Effector CD8-positive, alpha-beta T cell (primary cell): ENCODE measurements at places on chromosomes 3 and 15.

DNA sequence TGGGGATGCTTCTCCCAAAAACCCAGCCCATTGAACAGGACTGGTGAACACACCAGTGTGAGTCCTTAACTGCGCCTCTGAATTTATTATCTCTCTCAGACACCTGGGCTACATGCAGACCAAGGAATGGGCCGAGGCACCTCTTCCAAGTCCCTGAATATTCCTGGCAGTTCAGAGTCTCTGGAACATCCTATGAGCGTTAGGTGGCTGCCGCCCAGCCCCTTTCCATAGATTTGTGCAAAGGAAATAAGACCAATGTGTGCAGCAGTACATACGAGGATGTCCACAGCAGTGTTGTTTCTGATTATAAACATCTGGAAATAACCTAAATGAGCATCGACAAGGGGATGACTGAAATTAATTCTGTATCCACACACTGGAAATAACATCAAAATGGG is 104.9 kb upstream of the RPL32 start:
- no peak for DNase-seq

GRCh38 chr15:61634837-61635236 is 405.7 kb upstream of the RORA start:
- DNase-seq, result no peak

DNA sequence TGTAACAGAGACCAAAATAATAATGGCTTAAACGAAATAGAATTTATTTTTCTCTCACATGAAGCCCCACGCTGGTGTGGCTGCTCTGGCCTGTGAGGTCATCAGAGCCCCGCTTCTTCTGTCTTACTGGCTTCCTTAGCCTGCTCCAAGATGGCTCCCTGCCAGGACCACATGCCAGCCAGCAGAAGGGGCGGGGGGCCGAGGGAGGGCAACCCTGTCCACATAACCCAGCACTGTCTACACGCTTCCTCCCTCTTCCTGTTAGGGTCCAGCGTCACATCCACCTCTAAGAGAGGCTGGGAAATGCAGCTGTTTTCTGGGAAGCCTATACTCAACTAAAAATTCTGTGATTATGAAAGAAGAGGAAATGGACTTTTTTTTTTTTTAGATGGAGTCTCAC is 107.9 kb upstream of the DLG1 start:
- DNase-seq, result no peak

- DNase-seq, result no peak
Measured at GRCh38 chr15:77546050-77546501, 86.6 kb downstream of the LINGO1 start.

DNA sequence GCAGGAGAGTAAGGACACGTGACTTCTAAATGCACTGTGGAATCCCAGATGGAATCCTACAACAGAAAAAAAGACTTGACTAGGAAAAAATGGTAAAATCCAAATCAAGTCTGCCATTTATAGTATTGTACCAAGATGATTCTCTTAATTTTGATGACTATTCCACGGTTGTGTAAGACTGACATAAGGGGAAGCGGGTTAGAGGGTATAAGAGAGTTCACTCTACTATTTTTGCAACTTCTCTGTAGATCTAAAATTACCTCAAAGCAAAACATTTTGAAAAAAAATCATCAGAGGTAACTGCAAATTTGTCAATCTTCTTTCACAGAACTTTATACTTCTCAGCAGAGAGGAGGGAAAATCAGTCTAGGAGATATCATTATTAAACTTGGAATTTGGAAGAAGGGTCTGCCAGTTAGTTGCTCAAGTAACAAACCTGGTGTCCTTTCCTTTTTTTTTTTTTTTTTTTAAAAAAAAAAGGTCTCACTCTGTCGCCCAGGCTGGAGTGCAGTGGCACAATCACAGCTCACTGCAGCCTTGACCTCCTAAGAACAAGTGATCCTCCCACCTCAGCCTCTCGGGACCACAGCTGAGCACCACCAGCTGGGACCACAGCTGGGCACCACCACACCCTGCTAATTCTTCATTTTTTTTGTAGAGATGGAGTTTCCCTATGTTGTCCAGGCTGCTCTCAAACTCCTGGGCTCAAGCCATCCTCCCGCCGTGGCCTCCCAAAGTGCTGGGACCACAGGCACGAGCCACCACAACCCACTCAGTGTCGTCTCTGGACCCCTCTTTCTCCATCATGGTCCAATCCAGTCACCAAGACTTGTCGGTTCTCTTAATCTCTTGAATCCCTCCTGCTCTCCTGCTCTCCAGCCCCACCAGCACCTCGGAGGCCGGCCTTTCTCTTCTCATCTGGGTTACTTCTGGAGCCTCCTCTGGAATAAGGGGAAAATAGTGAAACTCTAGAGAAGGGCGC is 14.9 kb upstream of the HES1 start:
- DNase-seq, result no peak

DNA sequence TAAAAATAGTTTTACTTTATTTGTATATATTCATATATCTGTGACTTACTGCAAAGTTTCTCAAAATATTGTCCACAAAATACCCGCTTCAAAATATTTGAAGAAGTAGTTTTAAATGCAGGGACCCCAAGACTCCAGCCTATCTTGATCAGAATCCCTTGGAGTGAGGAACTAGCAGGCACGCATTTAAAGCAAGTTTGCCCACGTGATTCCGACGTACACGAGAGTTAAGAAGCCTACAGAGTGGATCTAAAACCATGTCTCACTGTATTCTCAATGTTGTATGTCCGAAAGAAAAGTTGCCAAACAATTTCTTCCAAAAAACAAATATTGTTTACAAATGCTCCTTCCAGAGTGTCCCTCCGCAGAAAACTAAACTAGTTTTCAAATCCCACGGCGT is 1.7 kb downstream of the GABRB3 start:
- no peak for DNase-seq

DNA sequence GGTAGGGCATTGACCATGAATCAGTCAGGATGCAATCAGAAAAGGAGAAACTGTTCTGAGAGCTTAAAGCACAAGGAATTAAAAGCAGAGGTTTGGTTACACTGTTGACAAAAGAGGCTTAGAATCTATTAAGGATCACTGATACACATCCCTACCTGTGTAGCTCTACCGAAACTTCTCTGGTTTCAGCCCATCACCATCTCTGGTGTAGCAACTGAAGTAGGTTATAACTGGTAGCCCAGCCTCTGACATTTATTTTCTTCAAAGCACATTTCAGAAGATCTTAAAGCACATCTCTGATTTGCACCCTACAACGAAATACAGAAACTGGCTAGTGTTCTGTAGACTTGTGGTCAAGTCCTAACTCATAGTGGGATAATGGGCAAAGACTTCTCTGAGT is 283.7 kb downstream of the GBE1 start:
- no peak for DNase-seq

GRCh38 chr3:42376344-42376798 is 34.0 kb downstream of the LYZL4 start:
- DNase-seq, result no peak

- no peak for DNase-seq
Measured at GRCh38 chr3:142888099-142888480, 793 bp downstream of the PCOLCE2 start.

DNA sequence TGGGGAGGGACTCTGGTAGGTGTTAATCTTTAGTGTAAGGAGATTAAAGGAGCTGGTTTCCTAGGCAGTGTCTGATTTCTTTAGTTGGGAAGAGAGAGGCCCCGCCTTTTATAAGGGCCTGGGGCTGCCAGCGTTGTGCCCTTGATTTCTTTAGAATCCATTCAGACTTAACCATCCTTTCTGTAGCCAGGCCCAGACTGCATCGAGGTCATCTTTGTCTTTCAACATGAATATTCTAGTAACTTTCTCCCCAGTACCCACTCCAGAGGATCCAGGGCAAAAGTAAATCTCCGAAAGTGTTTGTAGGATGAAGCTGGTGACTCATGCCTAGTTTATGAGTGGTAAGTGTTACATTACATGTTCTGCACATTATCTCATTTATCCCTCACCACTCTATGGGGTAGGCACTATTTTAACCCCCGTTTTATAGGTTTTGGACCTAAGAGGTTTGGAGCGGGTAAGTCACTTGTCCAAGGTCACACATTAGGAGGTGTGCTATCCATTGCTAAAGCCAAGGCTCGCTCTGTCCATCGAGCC is 11.8 kb upstream of the USP3 start:
- DNase-seq, result no peak

DNA sequence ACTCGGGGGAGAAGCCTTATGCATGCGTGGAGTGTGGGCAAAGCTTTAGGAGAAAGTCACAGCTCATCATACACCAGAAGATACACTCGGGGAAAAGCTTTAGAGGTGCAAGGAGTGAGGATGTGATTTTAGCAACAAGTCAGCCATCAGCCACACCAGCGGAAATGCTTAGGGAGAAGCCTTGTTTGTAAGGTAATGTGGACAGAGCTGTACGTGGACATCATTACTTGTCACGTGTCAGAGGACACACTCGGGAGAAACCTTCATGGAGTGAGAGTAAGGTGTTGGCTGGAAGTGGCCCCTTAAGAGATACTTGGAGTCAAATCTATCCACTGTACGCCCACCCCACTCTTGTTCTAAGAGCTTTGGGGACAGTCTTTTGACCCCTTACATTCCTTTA is 28.7 kb downstream of the ZNF589 start:
- DNase-seq, result no peak

DNA sequence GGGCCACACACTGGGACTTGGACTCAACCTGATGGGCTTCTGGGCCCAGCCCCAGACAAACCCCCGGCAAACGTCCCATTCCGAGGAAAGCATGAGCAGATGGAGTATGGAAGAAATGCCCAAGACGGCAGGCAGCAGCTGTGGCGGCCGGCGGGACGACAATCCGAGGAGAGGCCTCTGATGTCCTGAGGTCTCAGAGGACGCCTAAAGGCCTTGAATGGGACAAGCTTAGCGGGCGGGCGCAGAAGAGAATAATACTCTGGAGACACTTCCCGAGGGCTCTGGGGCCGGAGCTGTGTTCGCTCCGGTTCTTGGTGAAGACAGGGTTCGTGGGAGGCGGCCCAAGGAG is 482 bp upstream of the OGG1 start:
- DNase-seq, result no peak

DNA sequence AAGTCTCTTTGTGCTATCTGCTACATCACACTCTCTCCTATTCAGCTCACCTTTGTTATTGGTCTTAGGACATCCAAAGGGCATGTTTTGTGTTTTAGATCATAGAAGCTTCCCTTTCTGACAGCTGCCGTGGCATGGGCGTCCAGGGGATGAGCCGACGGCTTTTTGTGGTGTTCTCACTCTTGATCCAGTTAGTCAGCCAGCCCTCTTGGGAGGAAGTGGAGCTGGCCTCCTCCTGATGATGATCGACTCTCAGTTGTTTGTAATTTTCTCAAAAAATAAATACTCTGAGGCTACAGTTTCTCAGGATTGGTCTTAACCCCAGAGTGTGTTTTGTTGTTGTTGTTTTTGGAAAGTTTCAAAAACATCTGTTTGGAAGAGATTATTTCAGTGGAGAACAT is 34.4 kb downstream of the BOC start:
- DNase-seq, result no peak

GRCh38 chr3:4474683-4475490 is 7.8 kb upstream of the SUMF1 start:
- DNase-seq, result no peak

- peak; percentile 2 for DNase-seq
Measured at GRCh38 chr15:23565395-23566070, at the start of gene MKRN3. Gene MKRN3 (plus strand): TSS chr15:23565674. CDS start chr15:23565783, 109 bp downstream.

DNA sequence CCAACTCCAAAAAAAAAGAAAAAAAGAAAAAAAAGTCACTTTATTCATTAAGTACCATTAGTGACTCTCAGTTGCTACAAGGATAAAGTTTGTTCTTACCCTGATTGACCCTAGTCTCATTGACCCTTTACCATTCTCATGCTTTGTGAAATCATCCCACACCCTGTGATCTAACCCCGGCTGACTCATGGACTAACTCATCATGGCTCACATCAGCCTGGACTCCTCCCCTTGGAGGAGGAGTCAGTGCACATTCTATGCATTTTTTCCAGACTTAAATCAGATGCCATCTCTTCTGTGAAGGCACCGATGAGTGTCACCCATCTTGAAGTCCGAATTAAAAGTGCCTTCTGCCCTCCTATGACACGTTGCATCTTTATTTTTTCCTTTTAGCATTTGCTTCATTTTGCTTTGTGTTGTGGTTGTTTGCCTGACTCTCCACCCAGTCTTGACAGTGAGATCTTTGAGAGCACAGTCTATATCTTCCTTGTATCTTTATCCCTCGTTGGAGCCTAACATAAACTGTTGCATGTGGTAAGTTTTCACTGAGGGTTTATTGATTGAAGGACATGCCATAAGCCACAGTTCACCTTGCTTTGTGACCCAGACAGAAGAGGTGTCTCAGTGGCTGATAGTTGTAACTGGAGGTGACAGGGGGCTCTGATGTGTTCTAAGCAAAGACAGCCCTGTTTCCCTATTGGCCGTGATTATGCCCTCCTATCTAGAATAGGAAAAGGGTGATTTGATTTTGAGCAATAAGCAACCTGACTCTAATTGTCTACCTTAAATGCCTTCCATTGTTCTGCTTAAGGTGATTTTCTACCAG is 72.1 kb downstream of the IL1RAP start:
- DNase-seq, result no peak

GRCh38 chr15:76203346-76204108 is 107.7 kb downstream of the ETFA start:
- no peak for DNase-seq

- DNase-seq, result no peak
Measured at GRCh38 chr15:78642331-78642730, 1.3 kb upstream of the CHRNB4 start.

DNA sequence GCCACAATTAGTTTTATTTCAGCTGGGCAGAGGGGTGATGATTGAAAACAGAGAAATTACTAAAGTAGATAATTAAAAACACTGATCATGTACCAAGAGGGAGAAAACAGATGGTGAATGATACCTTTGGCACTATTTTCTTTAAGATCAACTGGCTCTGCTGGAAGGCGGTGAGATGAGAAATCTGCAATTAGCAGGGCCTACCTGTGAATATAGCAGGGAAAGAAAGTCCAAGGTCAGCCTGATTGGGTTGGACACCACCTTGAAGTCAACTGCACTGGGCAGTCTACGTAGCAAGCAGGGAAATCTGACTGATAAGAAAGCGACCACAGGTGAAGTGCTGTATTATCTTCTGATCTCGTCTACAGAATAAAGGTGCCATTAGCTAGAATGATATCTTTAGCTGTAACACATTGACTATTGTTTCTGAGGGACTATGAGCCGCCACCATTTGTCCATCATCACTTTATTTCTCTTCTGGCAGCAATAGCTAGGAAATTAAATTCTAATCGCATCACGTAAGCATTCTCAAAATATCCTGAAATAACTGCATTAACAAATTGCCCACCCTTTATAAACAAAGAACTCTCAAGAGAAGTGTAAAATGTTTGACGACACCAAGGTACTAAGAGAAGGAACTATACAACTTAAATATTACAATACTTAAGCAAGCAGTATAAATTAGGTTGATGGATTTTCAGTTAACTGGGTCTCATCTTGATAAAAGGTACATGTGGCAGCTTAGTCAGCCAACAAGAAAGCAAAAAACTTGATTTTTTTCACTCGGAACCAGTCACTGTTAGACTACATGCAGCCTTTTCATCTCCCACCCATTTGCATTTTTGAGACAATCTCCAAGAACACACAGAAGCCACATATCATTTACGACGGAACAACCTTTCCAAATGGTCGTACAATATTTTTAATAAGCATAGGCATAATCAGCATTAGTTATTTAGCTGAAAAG is 1.3 kb downstream of the NEDD4 start:
- no peak for DNase-seq

DNA sequence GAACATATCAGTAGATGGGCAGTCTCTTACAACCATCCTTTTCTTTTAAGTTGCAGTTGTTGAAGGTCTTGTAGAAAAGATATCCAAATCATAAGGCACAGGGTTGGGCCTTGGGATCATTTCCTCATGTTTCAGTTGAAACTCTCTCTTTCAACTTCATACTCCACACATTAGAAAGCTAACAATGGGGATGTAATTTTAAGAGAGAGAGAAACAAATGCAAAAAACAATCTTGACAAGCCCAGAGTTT is 747.9 kb downstream of the ROBO1 start:
- DNase-seq, result no peak
